ENCODE measurements at places on chromosomes 2 and 18.
A peak's percentile ranks its signal among the peaks of the same experiment; 100 is the strongest.

DNA sequence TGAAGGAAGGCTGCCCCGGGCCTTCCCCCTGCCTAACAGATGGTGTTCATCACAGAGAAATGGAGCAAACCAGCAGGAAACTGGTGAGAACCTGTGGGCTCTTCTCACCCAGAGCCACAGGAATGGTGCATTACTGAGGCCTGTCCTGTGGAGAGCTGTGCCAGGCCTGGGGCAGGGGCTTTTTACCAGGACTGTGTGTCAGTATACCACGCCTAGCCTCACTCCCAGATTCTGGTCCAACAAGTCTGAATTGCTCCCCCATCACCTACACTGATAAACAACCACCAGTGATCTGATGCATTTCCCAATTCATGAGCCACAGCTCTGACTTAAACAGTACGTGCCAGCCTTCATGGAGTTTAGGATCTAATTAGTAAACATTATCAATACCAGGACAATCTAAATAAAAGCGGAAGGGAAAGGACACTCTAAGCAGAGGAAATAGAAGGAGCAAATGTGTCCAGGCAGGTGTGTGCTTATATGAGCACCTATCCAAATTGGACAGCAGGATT lies 8.9 kb upstream of the DGUOK start:
- no peak for DNase-seq

DNA sequence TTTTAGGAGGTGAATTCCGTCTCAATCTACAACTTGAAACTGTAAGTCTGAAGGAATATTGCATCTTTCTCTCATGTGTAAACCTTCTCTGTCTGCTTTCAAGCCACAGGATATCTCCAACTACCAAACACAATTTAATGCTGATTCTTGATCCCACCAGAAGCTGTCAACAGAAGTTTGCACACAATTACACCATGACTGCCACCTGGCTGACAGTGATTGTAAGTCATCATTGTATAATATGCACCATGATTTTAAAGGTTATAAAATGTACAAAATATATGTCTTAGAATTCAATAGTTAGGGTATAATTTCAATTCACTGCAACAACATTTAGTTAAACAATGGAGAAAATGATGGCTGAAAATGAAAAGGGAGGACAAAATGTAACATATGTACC lies 18.4 kb downstream of the PREPL start:
- no peak for DNase-seq

DNA sequence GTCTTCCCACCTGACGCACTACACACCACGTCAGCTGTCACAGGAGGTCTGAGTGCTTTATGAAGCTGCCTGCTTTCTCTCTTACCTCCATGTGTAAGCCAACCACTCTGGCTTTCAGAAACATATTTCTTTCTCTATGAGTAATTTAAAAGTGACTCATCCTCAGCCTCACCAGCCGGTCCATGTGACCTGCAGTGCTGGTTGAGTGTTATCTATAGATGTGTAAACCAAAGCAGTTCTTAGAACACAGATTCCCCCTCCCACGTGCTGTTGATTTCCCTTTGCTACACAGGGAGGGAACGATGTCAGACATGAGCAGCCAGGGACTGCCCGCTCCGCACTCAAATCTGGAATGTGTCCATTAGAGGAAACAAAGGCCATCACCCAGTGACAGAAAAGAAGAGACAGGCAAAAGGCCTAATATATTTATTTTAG lies 157.8 kb downstream of the BCL2 start:
- DNase-seq = peak; percentile 74

DNA sequence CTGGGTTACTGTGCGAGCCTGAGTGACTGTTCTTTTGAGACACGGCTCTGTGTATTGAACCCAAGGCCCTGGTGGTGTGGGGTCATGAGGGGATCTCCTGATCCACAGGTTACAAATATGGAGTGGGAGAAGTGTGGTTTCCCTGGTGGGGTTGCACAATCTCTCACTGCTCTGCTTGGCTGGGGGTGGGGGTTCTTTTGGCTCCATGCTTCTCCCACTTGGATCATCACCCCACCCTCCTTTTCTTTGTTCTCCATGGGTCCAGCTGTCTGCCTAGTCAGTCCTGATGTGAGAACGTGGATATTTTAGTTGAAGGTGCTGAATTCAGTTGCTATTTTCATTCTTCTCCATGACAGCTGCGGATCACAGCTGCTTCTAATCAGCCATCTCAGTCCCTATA lies 37.8 kb downstream of the AGPS start:
- no peak for DNase-seq

DNA sequence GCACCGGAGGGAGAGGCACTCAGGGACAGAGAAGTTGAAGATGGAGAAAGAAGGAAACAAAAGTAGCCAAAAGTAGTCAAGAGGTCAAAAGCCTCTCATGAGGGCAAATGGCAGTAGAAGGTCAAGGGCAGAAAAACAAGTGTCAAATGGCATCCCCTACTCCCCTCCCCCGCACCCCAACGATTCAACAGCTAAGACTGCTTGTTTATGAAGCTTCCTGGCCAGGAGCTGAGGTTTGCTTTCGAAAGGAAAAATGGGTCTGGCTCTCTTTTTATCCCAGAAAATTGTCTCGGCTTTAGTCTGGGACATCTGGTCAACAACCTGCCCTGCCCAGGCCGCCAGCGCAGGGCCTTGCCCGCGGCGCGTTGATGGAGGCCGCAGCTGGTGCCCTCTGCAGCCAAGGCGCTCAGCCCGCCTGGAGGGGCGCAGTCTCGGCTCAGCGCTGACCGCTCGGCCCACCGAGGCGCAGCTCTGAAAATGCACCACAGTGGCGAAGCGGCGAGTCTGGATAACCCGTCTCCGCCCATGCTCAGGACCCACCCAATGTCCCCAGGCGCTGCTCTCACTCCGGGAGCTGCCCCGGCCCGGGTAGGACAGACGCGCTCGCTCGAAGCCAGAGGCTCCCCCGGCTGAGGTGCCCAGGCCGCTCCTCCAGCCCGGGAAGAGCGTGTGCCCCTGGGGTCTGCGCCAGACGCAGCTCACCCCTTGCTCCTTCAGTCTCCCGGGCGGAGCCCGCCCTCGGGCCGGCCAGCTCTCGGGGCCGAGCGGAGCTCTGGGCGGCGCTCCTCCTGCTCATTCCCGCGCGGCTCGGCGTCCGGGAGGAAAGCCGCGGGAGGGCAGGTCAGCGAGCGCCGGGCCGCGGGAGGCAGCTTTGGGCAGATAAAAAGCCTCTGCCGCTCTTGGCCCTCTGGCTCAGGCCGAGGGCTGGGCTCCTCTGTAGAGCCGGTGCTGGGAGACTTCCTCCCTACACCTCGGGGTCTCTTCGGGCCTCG lies 1.8 kb upstream of the TBR1 start:
- peak; percentile 56 for DNase-seq

DNA sequence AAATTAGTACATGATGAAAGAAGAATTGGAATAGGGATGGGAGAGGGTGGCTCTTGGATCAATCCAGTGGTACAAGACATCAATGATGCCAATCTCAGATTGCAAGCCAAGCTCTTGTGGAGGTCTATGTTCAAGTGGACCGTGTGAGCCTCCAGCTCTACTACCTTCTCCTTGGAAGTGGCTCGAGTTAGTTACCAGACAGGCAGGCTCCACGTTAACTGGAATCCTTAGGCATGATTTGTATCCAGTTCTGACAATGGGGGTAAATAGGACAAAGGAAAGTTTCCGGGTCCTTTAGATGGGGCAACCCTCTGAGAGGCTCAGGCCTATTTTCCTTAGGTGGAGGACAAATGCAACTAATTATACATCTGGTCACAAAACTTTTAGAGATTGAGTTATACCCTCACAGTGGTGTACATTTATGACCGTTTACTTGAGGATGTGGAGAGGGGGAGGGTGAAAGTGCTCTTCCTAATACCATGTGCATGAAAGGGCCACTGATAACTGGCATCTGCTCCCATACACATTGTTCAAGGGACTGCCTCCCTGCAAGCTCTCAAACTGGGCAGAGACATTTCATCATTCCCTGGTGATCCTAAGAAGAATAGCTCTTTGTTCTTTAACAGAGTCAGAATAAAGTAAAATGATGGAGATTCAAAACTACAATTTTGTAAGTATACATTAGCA lies 180.2 kb downstream of the SOCS6 start:
- no peak for DNase-seq

DNA sequence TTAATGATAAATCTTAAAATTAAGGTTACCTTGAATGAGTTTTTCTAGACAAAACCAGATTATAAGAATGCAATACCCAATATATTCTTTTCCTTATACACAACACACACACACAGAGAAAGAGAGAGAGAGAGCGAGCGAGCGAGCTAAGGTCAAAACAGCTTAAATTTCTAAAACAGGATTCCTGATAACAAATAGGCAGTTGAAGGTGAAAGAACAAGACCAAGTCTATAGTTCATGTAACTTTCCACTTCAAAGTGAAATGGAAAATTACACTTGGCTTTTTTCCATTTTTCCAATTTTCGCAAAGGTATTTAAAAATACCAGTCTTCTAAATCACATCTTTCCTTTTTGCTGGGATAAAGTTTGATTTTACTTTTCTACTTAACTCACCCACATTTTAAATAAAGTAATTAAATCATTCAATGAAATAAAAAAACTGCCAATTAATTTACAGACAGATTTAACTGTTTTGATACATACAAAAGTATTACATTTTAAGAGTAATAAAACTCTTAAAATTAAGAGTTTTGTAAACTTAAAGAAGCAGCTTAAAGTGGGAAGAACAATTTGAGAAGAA lies 98.8 kb downstream of the COBLL1 start:
- DNase-seq = no peak

DNA sequence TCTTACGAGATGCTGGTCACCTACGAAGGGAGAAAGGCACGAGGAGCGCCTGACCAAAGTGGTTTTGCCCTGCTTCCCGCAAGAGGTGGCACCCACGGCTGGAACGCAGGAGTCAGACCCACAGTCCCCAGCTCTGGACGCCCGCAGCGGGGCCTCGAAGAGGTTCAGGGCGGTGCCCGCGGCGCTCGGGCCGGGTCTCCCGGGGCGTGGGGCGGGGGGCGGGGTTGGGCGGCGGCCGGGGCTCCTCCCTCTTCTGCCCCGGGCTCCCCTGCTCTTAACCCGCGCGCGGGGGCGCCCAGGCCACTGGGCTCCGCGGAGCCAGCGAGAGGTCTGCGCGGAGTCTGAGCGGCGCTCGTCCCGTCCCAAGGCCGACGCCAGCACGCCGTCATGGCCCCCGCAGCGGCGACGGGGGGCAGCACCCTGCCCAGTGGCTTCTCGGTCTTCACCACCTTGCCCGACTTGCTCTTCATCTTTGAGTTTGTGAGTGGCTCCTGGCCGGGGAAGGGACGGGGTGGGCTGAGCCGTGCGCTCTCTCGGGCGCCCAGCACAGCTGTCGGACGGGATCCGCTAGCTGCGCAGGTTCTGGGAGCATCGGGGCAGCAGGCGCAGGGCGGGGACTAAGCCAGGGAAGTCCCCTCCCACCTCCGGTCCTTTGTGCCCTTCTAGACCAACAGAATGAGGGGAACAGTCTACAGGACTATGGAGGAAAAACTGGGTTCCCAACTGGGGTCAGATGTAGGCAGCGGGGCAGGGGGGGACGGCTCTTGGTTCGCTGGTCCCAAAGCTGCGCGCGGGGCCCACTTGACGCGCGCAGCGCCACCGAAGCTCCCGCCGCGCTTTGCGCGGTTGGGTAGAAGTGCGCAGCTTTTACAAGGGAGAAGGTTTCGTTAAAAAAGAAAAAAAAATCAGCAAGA lies at the start of gene MAL:
TSS of gene MAL (plus strand) at position 303 of the 914 bp plus-strand sequence. CDS start at position 388, 85 bp downstream.
- peak; percentile 77 for DNase-seq

DNA sequence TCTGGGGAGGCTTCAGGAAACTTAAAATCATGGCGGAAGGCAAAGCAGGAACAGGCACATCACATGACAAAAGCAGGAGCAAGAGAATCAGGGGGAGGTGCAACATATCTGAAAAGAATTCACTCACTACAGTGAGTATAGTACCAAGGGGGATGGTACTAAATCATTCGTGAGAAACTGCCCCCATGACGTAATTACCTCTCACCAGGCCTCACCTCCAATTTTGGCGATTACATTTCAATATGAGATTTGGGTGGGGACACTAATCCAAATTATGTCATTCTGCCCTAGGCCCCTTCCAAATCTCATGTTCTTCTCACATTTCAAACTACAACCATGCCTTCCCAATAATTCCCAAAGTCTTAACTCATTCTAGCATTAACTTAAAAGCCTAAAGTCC lies 740.8 kb upstream of the SOX11 start:
- DNase-seq = no peak

DNA sequence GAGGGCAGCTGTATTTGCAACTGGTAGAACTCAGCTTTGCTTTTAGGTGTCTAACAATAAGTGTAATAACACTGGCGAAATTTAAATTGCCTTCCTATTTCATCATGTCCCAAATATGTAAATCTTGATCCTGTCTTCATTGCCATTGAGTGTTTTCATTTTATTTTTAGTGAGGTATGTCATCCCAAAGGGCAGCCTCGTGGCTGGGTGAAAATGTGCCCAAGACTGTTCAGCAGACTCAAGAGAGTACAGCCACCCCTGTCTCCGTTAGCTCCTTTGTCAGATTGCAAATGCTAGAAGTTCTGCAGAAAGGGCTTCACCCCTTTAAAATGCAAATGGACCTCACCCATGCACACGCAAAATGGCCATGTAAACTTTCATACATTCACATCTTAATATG lies 278.8 kb downstream of the RND3 start:
- no peak for DNase-seq

GRCh38 chr2:36395866-36396265 lies 40.3 kb downstream of the CRIM1 start:
- DNase-seq = no peak

- DNase-seq = no peak
These were observed 24.8 kb downstream of the NCOA1 start for GRCh38 chr2:24515831-24516230.

- no peak for DNase-seq
These were observed 48.9 kb upstream of the ASXL2 start for GRCh38 chr2:25926984-25927756.

- no peak for DNase-seq
These were observed 12.7 kb upstream of the MAPRE2 start for GRCh38 chr18:35028536-35028935.

- no peak for DNase-seq
These were observed 53.4 kb downstream of the KLF7 start for GRCh38 chr2:207112383-207112782.

GRCh38 chr2:101758001-101758400 lies 60.5 kb downstream of the MAP4K4 start:
- DNase-seq = no peak

GRCh38 chr2:173264603-173265366 lies 89.9 kb upstream of the CDCA7 start:
- peak; percentile 59 for DNase-seq

DNA sequence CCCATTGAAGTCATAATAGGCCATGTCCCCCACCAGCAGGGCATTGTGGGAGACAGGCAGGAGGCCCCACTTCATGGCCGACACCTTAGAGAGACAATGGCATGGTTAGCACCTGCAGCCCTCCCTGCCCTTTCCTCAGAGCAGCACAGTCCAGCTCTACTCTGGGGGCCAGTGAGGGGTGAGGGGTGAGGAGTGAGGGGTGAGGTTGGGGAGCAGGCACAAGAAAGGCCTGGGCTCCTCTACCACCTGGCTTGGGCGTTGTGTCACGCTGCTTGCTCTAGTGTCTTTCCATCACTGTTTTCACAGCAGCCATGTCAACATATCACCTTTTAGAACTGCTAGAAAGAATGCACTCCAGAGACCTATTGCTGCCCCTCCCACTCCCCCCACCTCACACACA lies 77.2 kb downstream of the ADD2 start:
- DNase-seq = no peak

- DNase-seq = no peak
These were observed 148.8 kb downstream of the VAPA start for GRCh38 chr18:10062302-10063300.

GRCh38 chr2:203750346-203751068 lies 44.1 kb downstream of the CD28 start:
- no peak for DNase-seq
